ENCODE measurements at places on chromosomes 7 and 10.
A peak's percentile ranks its signal among the peaks of the same experiment; 100 is the strongest.

GRCh38 chr7:151363182-151363581, 21.6 kb downstream of the NUB1 start:
- DNase-seq: no peak

DNA sequence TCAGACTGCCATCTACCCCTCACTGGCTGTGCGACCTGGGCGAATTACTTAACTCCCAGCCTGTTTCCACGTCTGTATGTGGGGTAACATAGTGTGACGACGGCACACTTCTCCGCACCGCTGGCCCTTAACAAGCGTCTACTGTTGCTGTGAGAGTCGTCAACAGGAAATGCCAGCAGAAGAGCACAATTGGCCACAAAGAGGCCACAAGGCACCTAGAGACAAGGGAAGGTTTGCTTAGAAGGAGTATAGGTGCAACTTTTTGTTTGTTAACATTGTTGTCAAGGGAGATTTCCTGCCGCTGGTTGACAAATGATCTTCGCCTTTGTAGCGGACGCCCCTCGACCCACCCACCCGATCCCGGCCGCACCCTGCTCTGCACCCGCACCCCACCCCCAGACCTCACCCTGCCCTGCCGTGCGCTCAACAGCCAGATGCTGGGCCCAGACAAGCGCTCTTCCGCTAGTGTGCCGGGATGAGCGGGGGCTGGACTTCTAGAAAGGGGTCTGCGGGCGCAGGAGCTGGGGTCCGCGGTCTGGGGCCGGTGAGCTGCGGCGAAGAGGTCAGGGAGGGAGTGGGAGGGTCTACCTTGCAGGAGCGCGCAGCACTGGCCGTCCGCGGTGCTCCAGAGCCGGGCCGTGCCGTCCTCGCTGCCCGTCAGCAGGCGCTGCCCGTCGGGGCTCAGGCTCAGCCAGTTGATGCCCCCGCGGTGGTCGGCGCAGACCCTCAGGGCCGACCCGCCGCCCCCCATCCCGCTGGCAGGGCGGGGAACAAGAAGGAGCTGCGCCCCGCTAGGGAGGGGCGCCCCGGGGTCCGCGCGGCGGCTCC, 785 bp downstream of the WDR86 start:
- peak; percentile 69 for DNase-seq

DNA sequence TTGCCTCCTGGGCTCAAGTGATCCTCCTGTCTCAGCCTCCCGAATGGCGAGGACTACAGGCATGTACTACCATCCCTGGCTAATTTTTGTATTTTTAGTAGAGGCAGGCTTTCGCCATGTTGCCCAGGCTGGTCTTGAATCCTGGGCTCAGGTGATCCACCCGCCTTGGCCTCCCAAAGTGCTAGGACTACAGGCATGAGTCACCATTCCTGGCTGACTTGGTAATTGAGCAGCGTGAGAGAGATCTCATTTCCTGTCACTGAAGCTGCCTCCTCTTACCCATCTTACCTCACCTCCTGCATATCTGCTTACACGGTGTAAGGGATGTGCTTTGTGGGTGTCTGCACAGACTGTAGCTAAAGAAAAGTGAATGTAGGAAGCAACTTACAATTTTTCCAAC, 9.7 kb downstream of the IFIT3 start:
- DNase-seq: no peak

DNA sequence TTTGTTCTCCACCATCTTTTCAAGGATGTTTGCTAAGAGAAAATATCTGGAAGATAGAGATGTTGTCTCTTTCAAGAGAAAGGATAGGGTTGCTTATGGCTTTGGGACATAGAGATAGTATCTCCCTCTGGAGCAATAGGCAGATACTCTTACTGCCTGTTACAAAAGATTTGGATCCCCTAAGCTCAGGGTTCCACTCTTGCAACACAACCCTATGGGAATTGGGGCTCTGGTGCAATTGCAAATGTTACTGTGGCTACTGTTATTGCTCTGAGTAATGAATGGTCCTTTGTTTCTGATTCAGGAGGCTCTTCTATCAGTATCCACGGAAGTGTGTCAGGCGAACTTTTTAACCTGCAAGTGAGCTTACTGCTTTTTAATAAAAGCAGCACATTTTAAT, 88.8 kb downstream of the GPR85 start:
- no peak for DNase-seq

DNA sequence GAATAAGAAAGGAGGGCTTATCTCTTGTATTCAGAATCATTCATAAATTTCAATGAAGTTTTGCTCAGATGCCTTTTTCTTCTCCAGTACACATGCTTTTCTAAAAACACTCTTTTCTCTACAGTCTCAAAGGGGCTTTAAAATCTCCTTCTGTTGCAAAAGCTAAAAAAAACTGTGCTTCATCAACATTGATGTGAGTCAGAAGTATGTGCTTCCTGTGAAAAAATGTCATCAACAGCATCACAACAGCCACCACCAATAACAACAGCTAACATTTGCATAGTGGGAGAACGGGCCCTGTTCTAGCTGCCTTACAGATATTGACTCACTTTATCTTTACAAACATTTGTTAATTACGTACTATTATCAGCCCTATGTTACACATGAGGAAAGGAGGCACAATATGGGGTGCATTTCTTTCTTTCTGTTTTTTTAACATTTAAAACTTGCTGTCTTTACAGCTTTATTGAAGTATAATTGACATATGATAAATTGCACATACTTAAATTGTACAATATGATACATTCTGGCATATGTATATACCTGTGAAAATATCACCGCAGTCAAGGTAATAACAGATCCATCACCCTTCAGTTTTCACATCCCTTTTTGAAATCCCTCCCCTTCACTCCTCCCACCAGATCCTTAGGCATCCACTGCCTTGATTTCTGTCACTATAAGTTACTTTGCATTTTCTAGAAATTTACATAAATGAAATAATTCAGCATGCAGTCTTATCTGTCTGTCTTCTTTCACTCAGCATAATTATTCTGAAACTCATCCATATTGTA, 1605.4 kb upstream of the LRRTM3 start:
- no peak for DNase-seq

GRCh38 chr7:46126675-46127300, 205.7 kb upstream of the IGFBP3 start:
- no peak for DNase-seq

GRCh38 chr7:55142919-55143600, 124.2 kb downstream of the EGFR start:
- DNase-seq: no peak

- DNase-seq: no peak
Measured at GRCh38 chr7:17022920-17023319, 141.1 kb upstream of the AGR3 start.

DNA sequence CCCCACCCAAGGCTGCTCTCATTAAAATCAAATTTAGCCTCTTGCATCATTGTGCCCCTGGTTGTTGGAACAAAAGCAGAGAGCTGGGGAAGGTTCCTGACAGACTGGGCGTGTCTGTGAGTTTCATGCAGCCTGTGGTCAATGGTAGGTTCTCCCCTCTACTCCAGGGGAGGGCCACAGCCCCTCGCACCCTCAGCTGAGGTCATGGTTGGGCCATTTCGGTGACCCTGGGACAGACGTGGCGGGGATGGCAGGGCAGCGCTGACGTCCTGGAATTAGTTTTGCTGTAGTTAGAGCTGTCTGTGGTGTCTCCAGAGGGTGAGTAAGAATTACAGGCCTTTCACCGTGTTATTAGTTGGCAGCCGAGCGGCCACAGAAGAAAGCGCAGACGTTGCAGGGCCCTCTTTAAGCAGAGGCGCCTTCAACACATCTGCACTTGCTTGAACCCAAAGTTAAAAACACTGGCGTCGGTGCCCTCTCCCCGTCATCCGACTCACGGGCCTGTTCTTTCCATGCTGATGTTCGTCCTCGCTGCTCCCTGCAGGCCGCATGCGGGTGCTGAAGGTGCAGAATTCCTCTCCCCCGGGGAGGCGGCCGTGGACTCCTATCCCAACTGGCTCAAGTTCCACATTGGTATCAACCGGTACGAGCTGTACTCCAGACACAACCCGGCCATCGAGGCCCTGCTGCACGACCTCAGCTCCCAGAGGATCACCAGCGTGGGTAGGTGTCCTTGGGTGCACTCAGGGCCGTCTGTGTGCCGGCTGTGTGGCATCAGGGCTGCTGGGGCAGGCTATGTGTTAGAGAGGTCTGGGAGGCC, 2.8 kb downstream of the FAM20C start:
- no peak for DNase-seq

GRCh38 chr10:119132521-119133345, 28.8 kb downstream of the DENND10 start:
- DNase-seq: no peak

DNA sequence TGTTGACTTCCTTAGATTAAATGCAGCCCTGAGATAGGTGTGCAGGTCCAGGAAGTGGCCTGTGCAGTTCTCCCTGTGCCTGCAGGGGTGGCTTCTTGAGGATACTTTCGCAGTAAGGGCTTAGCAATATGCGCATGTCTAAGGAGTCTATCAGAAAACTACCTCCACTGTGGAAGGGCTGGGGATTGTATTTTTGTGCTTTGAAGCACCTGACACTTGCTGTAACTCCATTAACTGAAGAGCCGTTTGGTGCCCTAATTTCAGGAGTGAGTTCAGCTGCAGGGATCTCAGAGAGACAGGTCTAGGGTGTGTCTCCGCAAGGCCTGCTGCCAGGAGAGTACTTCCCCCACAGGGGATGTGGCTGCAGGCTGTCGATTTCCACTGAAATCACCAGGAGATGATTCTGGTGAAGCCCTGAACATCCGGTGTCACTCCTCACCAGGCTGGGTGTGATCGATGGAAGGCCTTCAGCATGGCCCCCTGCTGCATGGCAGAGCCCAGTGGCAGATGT, 35.5 kb downstream of the IKZF1 start:
- DNase-seq: peak; percentile 33

GRCh38 chr7:66267249-66267648, 62.1 kb downstream of the TPST1 start:
- DNase-seq: no peak

GRCh38 chr7:36617408-36617807, 106.9 kb downstream of the AOAH start:
- DNase-seq: no peak

DNA sequence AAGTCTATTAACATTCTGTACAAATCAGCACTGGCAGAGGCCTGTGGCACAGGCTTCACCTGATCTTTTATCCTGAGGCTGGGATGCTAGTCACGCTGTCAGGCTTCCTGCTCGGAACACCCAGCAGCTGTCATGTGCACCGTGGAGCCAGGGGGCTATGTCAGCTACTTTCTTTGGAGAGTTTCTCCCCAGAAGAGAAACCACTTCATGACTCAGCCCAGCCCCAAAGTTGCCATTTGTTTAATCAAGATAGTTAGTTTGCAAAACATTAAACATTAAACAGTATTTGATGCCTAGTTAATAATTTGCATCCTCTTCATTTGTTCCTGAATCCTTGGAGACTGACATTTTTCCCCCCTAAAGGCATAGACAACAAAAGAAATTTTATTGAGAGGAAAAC, at the start of gene HABP2:
Gene HABP2 (plus strand): TSS at position 353 of the 400 bp plus-strand sequence. CDS start 69 bp downstream, outside the sequence.
- DNase-seq: no peak

- DNase-seq: peak; percentile 10
Measured at GRCh38 chr10:97463363-97464132, 17.6 kb downstream of the ZDHHC16 start.

GRCh38 chr10:78299851-78300468, 266.3 kb downstream of the RPS24 start:
- DNase-seq: no peak

DNA sequence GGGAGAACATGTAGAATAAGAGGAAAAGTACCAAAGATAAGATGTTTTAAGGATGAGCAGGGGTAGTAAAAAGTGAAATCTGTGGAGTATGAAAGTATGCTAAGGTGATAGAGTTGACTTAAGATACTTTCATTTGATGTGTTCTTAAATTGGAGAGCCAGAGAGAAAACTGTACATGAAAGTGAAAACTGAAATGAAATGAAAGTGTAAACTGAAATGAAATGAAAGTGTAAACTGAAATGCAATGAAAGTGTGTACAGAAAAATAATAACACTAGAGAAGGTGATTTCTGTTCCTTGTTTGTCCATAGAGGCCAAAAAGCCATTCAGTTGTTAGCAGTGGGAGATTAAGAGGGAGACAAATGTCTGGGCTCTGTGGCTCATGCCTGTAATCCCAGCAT, 17.5 kb downstream of the AHR start:
- DNase-seq: no peak

- DNase-seq: peak; percentile 75
Measured at GRCh38 chr10:70145666-70146488, 623 bp downstream of the TYSND1 start.

GRCh38 chr7:74212661-74213060, 2.9 kb downstream of the LAT2 start:
- no peak for DNase-seq

- peak; percentile 11 for DNase-seq
Measured at GRCh38 chr7:129368389-129368986, 65.7 kb upstream of the STRIP2 start.

- no peak for DNase-seq
Measured at GRCh38 chr7:117148971-117149370, 173.9 kb downstream of the WNT2 start.

- DNase-seq: peak; percentile 99
Measured at GRCh38 chr10:110919349-110919931, at the start of gene SHOC2. Gene SHOC2, plus strand, starts transcription at chr10:110919604. Its CDS starts 44,755 bp downstream, at chr10:110964359.

- no peak for DNase-seq
Measured at GRCh38 chr7:47741984-47742383, 160.1 kb upstream of the TNS3 start.

GRCh38 chr7:47550788-47551470, 31.0 kb downstream of the TNS3 start:
- DNase-seq: no peak

DNA sequence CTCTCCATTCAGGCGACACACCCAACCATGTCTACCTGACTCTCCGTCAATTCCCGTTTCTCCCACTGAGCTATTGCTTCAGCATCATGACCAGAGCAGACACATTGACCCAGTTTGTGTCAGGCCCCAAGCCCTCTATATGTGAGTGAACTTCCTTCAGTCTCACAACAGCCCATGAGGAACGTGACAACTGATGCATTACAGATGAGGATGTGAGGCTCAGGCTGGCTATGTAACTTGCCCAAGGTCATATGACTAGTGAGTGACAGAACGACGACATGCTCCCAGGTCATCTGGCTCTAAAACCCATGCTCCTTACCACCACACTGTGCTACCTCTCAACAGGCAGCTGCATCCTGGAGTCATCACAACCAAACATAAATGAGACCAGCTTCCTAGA, 3.7 kb downstream of the TMEM140 start:
- no peak for DNase-seq

Measured in stimulated activated naive CD4-positive, alpha-beta T cell treated with Interleukin-2 at 50 U/mL for 16 hours (primary cell).